ENCODE measurements at places on chromosomes 7 and 10.
A peak's percentile ranks its signal among the peaks of the same experiment; 100 is the strongest.

DNA sequence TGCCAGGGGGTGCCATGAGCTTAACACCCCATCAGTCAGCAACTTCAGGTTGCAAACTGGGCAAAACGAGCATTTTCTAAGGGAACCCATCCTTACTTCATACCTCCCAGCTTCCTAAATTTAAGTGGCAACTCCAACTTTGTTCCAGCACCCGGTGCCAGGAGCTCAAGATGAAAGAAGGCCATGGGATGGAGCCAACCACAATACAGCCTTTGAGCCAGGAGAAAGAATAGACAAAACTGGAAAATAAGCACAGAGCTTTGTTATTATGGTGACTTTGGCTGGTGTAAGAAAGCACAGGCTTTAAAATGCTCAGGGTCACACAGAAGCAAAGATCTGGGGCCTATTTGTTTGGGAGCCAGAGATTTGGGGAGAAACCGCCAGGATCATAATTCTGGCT, 388.7 kb upstream of the MGMT start:
- DNase-seq: no peak

DNA sequence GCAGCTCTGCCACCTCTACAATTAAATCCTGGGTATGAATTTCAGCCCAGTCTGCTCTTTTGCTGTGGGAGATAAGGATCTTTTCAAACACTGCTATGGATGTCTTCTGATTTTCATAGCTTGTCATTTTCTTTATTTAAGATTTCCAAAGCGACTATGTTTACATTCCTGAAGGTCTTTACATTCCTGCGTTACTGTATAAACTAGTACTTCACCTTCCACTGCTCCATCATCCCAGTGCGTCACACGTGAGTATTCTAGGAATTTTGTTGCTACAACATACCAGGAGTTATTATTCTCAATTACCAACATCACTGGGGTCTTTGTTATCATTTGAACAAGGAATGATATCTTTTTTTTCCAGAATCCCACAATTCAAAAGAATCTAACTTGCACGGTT, 944.7 kb downstream of the SORCS3 start:
- no peak for DNase-seq

GRCh38 chr10:124145109-124145870, 51.9 kb upstream of the CHST15 start:
- no peak for DNase-seq

DNA sequence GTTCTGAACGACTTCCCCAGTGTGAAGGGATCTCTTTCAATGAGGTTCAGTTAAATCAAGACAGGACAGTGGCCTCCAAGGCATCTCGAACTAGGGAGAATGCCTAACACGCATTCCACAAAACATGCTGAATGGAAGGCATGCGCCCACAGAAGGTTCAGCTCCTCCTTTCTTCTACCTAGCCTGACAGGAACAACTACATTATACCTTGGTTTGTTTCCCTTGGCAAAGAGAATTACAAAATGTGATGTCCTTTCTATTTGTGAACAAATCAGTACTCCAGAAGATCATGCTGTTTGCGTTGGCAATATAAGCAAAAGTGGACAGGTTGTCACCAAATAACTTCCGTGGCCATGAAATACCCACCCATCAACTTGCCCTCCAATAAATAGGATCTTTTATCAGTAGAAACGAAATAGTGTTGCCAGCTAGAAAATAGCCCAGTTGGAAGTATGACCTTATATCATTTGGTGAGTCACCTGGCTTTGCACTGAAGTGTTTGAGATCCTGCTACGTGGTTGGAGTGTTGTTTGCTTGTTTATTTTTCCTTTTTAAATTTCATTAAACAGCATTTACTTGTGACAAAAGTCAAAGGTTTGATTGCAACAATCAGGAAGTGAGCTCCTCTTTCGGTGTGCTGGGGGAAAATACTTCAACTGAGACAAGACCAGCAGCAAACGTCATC, 117.0 kb upstream of the FAM204A start:
- DNase-seq: no peak

- DNase-seq: no peak
Measured at GRCh38 chr7:55044791-55045190, 26.0 kb downstream of the EGFR start.

DNA sequence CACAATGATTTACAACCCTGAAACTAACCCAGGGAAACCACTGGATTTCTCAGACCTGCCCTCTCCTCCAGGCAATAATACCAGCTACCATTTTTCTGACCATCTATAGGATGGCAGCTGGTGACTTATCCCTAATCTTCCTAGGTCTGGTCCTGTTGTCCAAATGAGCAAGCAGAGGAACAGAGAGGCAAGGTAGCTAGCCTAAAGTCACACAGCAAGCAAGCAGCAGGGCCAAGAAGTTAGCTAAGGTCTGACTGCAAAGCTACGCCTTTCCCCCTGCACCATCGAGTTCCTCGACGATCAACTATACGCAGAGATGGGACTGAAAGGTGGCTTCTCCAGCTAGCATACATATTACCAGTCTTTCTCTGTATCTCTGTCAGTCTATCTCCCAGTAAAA, 25.3 kb downstream of the ATXN7L1 start:
- DNase-seq: no peak

DNA sequence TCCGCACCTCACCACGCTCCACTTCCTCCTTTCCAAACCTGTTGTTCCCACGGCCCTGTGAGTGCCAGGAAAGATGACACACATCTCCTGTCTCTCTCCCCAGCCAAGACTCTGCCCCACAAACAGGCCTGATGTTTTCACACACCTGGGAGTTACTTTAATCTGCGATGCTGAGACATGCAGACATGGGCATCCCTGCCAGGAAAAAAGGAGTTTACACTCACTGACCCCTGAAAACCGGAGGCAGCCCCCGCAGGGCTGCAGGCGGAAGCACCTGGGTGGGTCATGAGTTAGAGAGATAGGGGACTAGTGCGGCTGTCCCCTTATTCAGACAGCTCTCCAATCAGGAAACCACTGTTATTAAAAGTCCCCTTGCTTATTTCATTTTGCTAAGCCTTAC, 106.4 kb upstream of the CARD11 start:
- DNase-seq: no peak

DNA sequence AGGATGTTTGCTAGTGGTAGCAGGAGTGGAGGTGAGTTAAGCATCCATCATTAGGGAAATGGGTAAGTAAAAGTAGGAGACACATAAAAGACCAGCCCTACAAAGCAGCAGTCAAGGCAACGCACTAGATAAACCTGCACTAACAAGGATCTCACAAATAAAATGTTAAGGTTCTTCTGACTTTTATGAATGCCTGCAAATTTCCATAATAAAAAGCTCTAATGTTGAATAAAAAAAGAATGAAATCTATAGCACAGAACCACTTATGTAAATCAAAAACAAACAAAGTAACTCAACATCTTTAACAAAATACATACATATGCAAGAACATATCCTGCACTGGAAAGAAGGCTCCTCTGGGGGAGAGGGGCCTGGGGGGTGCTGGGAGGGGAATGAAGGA, 4.6 kb downstream of the SGMS1 start:
- DNase-seq: no peak

DNA sequence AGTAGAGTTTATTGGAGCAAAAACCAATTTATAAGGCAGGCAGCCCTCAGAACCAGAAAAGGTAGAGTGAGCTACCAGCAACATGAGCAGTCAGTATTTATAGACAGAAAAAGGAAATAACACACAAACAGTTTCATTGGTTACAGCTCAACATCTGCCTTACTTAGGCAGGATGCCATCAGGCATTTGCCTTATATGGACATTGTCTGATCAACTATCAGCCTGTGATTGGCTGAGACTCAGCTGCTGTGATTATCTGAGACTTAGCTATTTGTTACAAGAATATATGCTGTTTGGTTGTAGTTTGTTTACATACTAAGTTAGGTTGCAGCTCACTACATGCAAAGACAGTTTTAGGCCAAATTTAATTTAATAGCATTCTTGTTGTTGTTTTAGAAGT, 60.4 kb upstream of the CDK1 start:
- DNase-seq: no peak

DNA sequence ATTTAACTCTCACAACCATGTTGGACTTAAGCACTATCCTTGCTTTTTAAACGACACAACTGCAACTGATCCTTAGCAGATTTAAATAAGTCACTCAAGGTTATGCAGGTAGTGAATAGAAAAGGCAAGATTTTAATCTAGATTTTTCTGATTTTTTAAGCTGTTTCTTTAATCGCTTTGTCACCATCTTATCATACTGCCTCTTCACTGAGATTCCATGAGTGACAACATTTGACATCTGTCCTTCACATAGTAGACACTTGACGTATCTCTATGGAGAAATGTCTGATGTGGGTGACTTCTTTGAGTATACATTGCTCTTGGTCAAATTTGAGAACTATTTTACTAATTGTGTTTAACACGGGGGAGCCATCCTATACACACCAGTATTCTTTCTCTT, 839.7 kb downstream of the GATA3 start:
- no peak for DNase-seq

GRCh38 chr10:60384708-60385398, 4.8 kb downstream of the ANK3 start:
- peak; percentile 14 for DNase-seq

GRCh38 chr7:99558306-99559174, at the start of gene ZNF655:
Gene ZNF655, plus strand, starts transcription at chr7:99558642. Its CDS starts 1,918 bp downstream, at chr7:99560560.
- DNase-seq: peak; percentile 82

DNA sequence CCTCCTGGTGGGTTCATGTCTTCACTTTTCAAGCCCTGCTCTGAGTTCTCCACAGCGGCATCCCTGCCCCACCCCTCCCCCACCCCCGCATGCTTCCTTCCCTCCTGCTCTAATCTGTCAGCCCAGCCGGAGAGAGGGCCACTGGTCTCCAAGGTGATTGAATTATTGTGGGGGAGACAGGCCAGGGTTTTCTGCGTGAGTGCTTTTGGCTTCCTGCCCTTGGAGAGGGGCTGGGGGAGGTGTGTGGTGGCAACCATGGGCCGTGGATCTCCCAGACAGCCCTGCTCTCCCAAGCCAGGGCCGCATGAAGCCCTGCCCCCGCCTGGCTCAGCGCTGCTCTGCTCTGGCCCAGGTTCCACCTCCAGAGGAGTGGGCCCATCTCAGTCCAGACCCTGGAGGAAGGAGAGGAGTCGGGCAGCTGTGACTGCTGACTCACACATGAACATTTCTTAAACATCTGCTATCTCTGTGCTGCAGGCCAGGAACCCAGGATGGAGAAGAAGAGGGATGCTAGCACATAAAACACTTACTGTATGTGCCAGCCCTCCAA, 109.9 kb downstream of the ZMIZ1 start:
- no peak for DNase-seq

DNA sequence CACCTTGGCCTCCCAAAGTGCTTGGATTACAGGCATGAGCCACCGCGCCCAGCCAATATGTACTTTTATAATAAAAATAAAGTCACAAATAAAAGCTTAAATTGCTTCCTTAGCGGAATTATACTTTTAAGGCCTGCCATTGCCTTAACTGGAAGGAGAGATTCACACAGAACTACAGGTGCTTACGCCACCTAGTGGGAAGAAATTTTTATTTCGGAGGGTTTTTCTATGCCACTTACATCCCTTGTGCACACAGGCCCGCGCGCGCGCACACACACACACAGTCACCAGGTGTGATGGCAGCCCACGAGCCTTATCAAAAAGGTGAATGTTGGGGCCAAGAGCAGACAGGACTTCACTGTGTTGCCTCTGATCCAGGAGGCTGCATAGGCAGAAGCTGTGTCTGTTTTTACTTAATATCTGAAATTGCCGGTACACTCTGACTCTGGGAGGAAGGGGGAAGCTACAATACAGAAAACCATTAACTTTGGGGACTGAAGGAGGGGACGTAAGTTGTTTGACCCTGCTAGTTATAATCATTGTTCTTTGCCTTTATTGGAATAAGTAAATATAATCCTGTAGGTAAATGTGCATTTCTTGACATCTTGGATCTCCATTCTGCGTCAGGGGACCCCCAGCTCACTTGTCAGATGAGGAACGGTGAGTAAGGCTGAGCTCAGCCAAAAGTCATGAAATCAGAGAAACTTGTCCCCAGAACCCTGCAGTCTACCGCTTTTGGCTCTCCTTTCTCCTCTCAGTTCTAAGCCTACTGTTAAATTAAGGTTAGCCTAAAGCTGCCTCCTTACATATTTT, 87.1 kb downstream of the SLC16A9 start:
- DNase-seq: peak; percentile 13

GRCh38 chr7:18345641-18346234, 149.8 kb upstream of the HDAC9 start:
- DNase-seq: no peak

DNA sequence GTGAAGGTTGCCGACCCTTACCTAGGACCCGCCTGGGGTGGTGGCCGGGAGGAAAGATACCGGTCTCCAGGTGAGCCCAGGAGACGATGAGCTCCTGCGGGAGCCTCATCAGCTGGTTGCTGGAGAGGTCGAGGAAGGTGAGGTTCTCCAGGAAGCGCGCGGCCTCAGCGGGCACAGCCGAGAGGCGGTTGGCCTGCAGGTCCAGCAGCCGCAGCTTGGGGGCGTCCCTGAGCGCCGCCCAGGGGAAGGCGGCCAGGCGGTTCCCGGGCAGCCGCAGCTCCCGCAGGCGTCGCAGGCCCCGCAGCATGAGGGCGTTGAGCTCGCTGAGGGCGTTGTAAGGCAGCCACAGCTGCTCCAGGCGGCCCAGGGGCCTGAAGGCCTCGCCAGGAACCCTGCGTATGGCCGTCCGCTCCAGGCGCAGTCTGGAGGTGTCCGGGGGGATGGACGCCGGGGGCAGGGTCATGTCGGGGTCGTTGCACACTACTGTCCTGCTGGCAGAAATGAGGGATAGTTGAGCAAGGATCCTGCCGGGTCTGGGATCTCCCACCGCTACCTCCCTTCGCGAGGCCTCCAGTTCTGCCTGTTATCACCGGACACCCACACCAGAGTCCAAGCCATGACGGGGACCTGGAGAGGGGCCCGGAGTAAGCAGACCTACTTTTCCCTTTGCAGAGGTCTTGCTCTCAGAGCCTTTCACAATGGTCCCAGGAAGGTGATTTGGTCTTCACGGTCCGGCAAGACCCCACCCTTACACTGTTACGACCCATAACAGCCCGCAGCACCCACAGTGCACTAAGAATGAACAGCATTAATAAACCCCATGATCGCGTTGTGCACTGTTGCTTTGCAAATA, 3.9 kb downstream of the LRIT1 start:
- DNase-seq: no peak

GRCh38 chr7:120995654-120996053, 7.1 kb downstream of the CPED1 start:
- DNase-seq: no peak

DNA sequence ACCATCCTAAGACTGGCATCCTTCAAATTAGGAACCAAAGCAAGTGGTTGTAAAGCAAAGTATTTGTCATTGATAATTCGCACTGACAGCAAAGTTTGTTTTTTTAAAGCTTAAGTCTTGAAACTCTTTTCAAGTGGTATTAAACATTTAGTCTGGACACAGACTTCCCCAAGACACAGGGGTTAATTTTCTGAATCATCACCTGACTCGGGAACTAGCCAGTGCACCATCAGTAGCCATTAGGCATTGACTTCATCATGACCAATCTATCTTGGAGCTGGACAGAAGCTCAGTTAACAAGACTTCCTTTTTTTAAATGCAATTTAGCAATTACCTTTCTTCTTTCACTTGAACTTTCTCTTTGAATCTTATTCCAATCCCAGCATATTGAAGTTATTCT, 210.6 kb downstream of the ZNF365 start:
- DNase-seq: no peak

All from substantia nigra (tissue), 51 donors.